ENCODE measurements at places on chromosomes 3 and 15. TPM values are rescaled to one million over a fixed set of nuclear protein-coding genes. Genes with fewer than 3 reads are reported as not detected.

PRRT3 gene
- 6.6 TPM for polyA plus RNA-seq

C3orf85 gene
- 14.4 TPM for polyA plus RNA-seq

TRPM1 gene
- polyA plus RNA-seq, result 0.52 TPM

LRTM1 gene
- polyA plus RNA-seq, result not detected

UBR1 gene
- 23.9 TPM for polyA plus RNA-seq

SGO1 gene
- polyA plus RNA-seq, result 8.3 TPM

MAN2A2 gene
- polyA plus RNA-seq, result 35.7 TPM

NOX5 gene
- polyA plus RNA-seq, result 1.4 TPM

SEC62 gene
- 208 TPM for polyA plus RNA-seq

HTR3D gene
- not detected for polyA plus RNA-seq

DAZL gene
- not detected for polyA plus RNA-seq

ERC2 gene
- 4.2 TPM for polyA plus RNA-seq

MLF1 gene
- 55.1 TPM for polyA plus RNA-seq

CLRN1 gene
- not detected for polyA plus RNA-seq

RUBCN gene
- polyA plus RNA-seq, result 8.4 TPM

RTP1 gene
- polyA plus RNA-seq, result not detected

SAMD7 gene
- polyA plus RNA-seq, result not detected

PRKCI gene
- 63.8 TPM for polyA plus RNA-seq

LPP gene
- 31.8 TPM for polyA plus RNA-seq

NR1I2 gene
- 0.92 TPM for polyA plus RNA-seq

ISLR gene
- polyA plus RNA-seq, result 94.5 TPM
